ENCODE measurements at places on chromosomes 13 and 19. TPM values are rescaled to one million over a fixed set of nuclear protein-coding genes. Genes with fewer than 3 reads are reported as not detected.

Gene ZNF345
- total RNA-seq: 1.3 TPM

Gene SPIB
- total RNA-seq: not detected

Gene TGFBR3L
- total RNA-seq: 10.5 TPM

Gene LHB
- total RNA-seq: not detected

Gene FGF22
- 1.3 TPM for total RNA-seq

Gene SIAH3
- total RNA-seq: not detected

Gene ZNF563
- 2.1 TPM for total RNA-seq

Gene ADM5
- total RNA-seq: 6.3 TPM

Gene RNF113B
- total RNA-seq: not detected

Gene METTL21C
- total RNA-seq: not detected

DNA sequence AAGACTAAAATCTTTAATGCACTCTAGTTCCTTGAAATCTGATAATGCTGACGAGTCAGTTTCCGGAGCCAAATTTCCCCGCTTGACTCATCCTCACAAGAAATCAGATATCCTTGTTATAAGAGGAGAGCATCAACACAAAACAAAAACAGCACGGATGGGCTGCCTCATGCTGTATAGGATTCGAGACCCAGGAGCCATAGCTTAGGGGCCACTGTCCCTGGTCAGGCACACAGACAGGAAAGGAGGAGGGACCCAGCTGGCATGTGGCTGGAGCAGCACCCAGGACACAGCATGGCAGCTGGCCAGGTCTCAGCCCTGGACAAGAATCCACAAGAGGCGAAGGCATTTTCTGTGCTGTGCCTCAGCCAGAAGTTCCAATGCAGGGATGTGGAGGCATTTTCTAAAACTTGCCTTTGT, 110.2 kb upstream of the SPATA13 start:
- DNase-seq: peak; percentile 84

- no peak for DNase-seq
Measured at GRCh38 chr13:22427783-22428182, 753.0 kb upstream of the SGCG start.

DNA sequence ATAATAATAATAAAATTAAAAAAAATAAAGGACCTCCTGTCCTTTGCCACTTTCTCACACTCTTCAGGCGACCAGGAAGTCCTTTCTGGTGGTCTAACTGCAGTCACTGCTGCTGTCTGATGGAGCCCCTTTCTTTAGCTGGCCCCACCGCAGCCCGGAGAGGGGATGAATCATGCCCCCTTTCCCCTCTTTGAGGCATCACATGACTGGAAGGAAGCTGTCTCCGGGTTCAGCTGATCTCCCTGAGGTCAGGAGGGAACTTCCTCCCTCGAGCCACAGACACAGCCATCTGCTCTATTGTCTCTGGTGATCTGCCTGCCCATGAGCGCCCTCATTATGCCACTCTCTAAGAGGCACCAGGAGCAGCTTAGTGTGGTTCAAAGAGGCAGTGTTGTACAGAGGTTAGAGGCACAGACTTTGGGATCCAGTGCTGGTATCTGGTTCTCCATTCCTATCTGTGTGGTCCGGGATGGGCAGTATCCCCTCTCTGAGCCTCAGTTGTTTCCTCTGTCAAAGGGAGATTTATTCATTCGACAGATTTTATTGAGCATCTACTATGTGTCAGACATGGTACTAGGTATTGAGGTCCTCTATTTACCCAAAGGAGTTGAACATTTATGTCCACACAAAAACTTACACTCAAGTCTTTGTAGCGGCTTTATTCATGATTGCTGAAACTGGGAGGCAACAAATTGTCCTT, 30.0 kb downstream of the VAV1 start:
- DNase-seq: peak; percentile 24

DNA sequence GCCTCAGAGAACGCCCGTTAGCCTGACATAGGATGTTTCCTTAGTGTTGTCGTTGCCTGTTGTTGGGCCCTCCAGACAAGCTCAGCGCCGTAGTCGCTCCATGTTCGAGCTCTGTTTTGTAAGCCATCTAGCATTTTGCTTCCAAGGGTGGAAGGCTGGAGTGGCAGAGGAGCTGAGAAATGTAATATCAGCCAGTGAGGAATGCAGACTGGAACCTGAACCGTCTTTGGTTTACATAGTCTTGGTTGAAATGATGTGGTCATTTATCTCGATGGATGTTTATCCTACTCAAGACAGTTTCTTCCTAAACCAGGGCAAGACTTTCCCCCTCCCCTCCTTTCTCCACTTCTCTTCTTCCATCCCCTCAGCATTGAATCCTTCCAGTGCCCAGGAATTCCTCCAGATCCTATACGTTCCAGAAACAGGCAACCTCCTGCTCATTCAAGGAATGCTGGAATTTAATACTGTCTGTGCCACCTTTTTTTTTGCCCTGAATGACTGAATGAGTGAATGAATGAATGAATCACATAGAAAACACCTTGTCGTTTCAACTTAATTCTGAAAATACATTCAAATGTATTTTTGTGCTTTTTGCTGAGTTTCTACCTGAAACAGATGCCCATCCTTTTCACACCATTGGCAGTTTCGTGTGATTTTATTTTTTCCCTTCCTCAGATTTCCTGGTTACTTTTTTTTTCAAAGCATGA, 109.5 kb upstream of the MBNL2 start:
- no peak for DNase-seq

DNA sequence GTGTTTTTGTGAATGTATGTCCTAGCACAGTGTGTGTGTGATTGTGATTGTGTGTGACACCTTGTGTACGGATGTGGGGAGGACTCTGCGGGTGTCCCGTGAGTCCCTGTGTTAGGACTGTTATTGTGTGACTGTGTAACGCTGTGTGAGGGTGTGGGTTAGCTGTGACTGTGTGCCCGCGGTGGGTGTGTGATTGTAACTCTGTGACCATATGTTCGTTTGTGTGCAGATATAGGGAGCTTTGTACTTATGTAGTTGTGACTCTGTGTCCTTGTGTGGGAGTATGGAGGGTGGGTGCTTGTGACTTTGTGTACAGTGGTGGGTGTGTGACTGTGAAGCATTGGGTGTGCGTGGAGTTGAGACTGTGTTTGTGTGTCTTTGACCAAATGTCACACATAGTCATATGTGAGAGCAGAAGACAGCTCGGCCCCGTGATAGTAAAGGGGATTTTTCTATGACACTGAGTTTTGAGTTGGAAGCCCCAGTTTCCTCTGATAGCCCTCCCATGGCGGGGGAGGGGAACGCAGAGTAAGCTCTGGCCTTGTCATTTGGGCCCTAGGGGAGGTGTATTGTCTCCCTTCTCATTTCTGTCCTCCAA, 949 bp upstream of the ZNF260 start:
- no peak for DNase-seq

DNA sequence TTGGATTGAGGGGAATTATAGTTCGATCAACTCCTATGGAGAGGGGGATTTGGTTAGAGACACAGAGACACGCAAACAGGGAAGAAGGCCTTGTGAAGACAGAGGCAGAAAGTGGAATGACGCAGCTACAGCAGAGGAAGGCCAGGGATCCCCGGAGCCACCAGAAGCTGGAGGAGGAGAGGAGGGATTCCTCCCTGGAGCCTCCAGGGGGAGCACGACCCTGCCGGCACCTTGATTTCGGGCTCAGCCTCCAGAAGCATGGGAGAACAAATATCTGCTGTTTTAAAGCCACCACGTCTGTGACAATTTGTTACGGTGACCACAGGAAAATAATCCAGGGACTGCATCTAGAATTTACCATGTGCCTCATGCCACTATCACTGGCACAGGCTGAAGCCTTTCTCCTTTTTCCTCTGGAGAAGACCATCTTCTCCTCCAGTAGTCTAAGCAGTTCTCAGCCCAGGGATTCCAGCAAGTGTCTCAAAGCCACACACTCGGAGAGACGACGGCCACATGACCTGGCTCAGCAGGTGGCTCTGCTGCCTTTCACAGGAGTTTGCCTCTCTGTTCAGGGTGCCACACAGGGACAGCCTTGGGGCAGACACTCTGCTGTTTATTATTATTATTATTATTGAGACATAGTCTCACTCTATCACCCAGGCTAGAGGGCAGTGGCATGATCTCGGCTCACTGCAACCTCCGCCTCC, 39.9 kb upstream of the CCNE1 start:
- DNase-seq: peak; percentile 46

DNA sequence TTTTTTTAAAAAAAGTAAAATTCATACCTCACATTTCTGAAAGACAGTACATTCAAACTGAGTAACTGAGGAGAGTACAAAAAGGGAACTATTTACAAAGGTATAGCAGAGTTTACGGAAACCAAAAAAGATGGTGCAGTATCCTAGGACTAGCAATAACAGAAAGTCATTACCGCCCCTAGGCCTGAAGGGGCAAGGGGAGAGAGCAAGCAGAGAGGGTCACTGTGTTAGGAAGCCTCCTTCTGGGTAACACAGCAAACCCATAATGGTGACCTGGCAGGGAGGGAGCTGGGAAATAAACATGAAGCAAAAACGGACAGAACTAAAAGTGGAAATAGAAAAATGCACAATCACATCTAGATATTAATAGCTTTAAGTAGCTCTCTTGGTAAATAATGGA, 8.2 kb downstream of the VWA8 start:
- DNase-seq: no peak

GRCh38 chr13:22837980-22838647, 342.7 kb upstream of the SGCG start:
- DNase-seq: no peak

GRCh38 chr13:74217811-74218210, 83.6 kb upstream of the KLF12 start:
- no peak for DNase-seq

GRCh38 chr13:97295283-97296182, 73.4 kb downstream of the MBNL2 start:
- DNase-seq: peak; percentile 92

GRCh38 chr19:45471931-45472562, 4.3 kb downstream of the FOSB start:
- DNase-seq: no peak

DNA sequence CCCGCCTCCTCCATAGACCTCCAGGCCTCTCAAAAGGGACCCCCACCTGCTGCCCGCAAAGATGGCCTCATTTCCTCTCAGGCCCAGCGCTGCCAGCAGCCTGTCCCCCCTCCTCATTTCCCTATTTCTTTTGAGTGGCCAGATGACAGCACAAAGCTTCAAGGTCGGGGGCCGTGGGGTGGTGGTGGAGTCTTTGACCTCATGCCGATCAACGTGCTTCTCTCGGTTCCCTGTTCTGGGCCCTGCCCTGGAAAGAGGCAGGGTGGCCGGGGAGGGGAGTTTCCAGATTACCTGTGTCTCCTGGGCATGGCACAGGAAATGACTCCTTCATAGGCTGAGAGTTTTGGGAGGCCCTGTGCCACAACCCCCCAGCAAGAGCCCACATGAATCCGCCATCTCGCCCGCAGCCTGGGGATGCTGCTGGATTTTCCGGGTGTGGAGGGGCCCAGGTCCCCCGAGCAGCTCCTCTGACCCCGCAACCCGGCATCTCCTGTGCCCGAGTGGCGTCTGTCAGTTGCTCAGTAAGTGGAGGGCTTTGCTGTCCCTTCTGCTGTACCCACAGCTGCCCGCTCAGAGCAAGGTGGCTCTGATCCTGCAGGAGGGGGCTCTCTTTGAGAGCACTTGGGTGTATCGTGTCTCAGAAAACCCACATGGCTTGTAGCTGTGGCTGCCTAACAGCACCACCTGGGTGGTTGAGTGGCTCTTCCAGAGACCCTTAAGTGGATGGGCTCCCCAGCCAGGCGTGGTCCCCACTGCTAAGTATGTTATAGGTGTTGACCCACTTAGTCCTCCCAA, 139.4 kb downstream of the SIPA1L3 start:
- DNase-seq: no peak

- DNase-seq: no peak
Measured at GRCh38 chr19:906480-906879, 6.5 kb downstream of the R3HDM4 start.

DNA sequence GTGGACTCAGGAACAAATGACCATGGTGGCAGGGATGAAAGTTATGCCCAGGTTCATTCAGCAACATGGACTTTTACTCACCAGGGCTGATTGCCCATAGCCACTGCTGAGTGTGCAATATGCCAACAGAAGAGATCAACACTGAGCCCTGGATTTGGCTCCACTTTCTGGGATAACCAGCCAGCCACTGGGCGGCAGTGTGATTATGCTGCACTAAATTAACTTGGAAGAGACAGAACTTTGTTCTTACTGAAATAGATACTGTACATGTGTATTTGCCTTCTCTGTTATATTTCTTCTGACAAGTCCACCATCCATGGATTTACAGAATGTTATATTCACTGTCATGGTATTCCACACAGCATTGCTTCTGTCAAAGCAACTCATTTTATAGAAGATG, 257.4 kb downstream of the TDRD3 start:
- peak; percentile 60 for DNase-seq

DNA sequence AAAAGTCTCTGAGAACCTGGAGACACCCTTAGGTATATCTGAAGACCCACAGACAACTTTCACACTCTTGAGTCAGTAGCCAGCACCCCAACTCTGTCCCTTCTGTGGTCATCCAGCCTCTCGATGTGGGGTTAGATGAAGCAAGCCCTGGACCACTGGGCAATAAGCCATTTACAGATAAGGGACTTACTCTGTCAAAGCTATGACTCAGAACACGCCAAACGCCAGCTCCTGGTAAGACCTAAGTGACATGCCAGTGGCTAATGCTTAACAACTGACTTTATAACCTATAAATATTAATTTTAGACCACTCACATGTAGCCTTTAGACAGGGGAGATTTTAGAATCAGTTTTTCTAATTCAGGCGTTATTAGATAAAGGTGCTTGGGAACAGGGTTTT, 85.7 kb downstream of the SHISA2 start:
- peak; percentile 54 for DNase-seq

DNA sequence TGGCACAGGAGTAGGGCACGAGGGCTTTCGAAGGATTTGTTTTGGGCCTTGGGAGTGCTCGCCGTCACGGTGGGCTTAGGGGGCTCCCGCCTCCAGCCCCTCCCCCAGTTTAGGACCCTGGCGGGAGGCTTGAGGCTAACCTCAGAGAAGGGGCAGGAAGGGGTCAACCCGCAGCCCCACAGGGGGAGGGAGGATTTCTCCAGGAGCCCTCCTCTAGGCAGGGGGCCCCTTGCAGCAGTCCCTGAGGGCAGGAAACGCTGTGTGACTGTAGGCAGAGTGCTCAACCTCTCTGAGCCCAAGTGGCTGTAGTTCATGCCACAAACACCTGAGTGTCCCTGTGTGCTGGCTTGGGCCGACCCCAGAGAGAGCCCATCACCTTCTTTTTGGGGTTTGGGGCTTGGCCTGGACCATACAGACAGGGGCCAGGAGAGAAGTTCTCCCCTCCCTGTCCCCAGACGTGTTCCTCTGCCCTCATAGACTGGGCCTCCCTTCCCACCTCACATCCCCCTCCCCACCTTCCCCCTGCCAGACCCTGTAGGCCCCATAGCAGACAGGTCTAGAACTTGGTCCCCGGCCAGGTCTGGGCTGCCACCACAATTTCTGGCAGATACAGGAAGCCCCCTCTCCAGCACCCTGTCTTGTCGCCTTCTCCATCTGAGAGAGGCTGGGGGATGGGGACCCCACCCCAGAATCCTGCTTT, 8.1 kb downstream of the ISYNA1 start:
- DNase-seq: no peak

DNA sequence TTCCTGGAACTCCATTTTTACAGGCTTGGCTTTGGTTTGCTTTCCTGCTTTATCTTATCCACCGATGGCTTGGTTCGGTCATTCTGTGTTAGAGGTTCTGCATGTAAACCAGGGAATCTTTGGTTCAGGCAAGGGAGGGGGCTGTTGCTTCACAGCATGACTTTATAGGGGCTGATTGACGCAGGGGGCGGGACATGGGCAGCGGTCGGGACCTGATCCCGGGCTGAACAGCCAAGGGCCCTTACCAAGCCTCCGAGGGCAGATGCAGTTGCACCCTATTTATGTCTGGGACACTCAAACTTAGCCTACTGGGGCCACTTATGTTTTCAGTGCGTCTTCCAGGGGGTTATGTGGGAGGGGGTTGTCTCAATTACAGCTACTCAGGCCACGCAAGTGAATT, 312.4 kb downstream of the ZNF536 start:
- DNase-seq: no peak

GRCh38 chr19:6482343-6482686, 728 bp upstream of the DENND1C start:
- no peak for DNase-seq
